ENCODE measurements at places on chromosomes 5 and 9. TPM values are rescaled to one million over a fixed set of nuclear protein-coding genes. Genes with fewer than 3 reads are reported as not detected.

Gene KCNIP1
- 20.8 TPM for total RNA-seq

Gene C1QTNF2
- total RNA-seq: 0.28 TPM

Gene KIF24
- total RNA-seq: 5.6 TPM

Gene TAS2R1
- not detected for total RNA-seq

Gene ABCA1
- 35.7 TPM for total RNA-seq

Gene PDLIM4
- 31.0 TPM for total RNA-seq

Gene F12
- 0.85 TPM for total RNA-seq

Gene PCDHB4
- 0.17 TPM for total RNA-seq

Gene PDE6A
- 0.05 TPM for total RNA-seq

Gene CDC20B
- not detected for total RNA-seq

Gene RGS7BP
- 0.17 TPM for total RNA-seq

Gene PNPLA7
- 1.7 TPM for total RNA-seq

Gene SLC6A19
- total RNA-seq: not detected

Gene FGFR4
- total RNA-seq: 2.6 TPM

Gene SHROOM1
- total RNA-seq: 9.9 TPM

Gene DBH
- total RNA-seq: not detected

Gene PCDHGA9
- total RNA-seq: 3.6 TPM

Gene NTRK2
- total RNA-seq: 0.05 TPM

Gene GFI1B
- not detected for total RNA-seq

Gene FBXL7
- total RNA-seq: 23.1 TPM

Gene RNF224
- not detected for total RNA-seq

Gene LTC4S
- 0.85 TPM for total RNA-seq
